ENCODE measurements at places on chromosomes 7 and 10.
A peak's percentile ranks its signal among the peaks of the same experiment; 100 is the strongest.

GRCh38 chr7:128662091-128662490 is 10.0 kb upstream of the GARIN1A start:
- no peak for DNase-seq

DNA sequence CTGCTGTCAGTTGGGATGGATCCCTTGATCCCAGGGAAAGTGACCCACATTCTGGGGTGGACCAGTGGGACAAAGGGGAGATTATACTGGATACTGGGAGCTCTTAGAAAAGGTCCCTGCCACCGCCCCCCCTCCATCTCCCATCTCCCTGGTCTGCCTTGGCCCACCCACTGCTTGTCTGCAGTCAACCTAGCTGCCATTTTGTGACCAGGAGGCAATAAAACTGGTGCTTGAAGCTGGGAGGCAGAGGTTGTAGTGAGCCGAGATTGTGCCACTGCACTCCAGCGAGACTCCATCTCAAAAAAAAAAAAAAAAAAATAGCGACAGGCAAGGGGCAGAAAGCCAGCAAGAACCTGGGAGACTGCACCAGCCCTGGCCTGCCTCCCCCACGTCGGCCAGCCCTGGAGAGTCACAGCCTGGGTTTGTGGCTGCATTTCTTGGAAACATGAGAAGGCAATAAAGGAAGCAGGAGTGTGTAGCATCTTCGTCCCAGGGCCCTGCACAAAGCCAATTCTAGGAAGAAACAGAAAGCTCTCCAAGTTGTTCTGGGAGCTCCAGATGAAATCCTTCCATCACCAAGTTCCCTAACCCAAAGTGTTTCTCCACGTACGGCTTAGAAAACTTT is 4.7 kb upstream of the ARPC1B start:
- no peak for DNase-seq

DNA sequence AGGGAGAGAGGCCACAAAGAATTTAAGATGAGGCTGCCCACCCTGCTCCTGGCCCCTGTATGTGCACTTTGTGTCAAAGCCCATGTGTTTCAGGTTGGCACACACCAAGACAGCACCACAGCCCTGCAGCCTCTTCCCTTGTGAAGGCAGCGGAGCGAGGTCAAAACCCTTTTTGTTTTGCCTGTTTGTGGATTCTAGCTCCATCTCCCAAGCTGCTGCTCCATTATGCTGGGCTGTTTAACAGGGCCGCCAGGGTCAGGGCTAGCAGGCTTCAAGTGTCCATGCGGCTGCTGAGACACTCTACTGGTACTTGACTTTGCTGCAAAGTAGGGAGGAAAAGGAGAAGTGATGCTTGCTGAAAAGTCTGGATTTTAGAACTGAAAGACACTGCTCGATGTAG is 142.3 kb upstream of the EFCAB10 start:
- DNase-seq = no peak

DNA sequence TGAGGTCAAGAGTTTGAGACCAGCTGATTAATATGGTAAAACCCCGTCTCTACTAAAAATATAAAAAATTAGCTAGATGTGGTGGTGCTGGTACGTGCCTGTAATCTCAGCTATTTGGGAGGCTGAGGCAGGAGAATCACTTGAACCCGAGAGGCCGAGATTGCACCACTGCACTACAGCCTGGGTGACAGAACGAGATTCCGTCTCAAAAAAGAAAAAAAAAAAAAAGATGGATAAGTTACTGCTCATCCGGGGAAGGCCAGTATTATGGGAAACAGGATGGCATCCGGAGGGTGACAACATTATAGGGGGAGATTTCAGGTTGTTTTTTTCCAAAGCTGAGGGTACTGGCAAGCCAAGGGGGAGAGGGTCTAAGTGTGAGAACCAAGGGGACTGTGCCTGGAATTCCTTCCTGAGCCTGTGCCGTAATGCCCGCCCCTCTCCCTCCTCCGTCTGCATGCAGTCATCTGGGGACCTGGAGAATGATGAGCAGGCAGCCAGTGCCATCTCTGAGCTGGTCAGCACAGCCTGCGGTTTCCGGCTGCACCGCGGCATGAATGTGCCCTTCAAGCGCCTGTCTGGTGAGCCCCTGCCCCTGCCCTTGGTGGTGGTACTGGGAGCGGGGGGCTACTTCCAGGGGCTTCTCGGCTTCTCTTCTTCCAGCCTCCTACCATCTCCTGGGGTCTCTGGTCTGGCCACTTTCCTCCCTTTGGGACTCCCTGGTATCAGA is 4.4 kb downstream of the LAMTOR4 start:
- no peak for DNase-seq

DNA sequence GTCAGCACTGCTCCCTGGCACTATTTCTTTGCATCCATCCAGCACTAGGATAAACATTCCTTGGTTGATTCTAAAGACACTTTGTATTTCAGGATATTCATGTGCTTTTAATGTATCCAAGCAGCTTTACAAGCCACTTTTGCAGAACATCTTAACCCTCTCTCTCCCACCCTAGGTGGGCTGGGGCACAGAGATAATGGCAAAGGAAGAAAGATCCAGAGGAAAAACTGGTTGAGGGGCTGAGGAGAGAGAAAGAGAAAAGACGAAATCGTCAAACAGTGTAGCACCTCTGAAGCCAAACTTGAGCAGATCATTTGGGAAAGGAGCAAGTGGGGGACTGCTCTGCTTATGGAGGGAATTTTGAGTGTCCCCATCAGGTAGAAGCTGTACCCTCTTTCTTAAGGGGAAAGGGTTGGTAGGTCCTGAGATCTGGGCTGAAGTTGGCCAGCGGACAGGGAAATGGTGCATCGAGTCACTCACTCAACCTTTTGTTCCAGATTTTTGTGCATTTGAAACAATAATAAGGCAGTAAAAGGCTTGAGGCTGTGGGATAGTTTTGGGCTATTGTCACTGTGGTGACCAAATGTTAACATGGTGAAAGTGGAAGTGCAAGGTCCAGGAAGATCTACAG is 4.2 kb upstream of the HOXA13 start:
- DNase-seq = no peak

- peak; percentile 94 for DNase-seq
Measured at GRCh38 chr10:33129141-33129995, 171.3 kb upstream of the ITGB1 start.

GRCh38 chr7:132666071-132666773 is 90.0 kb upstream of the PLXNA4 start:
- no peak for DNase-seq

DNA sequence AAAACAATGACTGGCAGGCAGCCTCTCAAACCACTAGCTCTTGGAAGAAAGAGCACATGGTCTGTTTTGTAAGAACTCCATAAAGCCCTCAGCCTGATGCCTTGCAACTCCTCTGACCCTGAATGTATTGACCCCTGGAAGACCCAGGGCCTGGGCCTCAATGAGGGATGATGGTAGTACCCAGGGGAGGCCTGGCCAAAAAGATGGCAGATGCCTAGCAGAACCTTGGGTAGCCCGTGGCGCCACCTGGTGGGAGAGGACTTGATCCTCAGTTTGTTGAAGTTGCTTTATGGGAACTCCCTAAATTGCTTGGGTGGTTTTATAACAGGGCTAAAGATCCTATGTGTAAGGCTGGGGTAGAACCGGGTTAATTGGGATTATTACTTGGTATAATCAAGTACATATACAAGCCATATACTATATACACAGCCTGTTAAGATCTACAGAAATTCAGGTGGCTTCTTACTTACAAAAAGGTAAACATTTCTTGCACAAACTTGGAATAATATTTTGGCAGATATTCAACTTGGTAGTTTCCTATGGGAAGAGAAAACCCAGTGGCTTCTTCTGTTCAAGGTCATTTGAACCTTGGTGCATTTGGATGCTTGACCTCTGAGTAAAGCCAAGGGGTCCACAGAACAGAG is 95.8 kb upstream of the CACUL1 start:
- DNase-seq = no peak

GRCh38 chr10:132677473-132678227 is 108.3 kb downstream of the NKX6-2 start:
- no peak for DNase-seq

GRCh38 chr10:94533027-94533426 is 12.6 kb upstream of the HELLS start:
- no peak for DNase-seq

DNA sequence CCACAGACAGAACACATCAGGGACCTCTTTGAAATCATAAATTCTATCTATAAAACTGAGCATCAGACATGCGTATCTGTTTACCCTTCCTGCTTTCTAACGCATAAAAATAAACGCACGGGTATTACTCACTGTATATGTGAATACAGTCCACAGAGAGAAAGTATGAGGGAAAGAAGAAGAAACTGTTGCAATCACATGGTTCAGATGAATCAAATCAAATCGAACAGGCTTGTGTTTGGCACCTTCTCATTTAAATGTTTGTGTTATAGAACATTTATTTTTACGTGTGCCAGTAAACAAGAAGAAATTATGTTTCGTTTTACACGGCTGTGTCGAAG is 322.0 kb downstream of the FRMD4A start:
- no peak for DNase-seq

DNA sequence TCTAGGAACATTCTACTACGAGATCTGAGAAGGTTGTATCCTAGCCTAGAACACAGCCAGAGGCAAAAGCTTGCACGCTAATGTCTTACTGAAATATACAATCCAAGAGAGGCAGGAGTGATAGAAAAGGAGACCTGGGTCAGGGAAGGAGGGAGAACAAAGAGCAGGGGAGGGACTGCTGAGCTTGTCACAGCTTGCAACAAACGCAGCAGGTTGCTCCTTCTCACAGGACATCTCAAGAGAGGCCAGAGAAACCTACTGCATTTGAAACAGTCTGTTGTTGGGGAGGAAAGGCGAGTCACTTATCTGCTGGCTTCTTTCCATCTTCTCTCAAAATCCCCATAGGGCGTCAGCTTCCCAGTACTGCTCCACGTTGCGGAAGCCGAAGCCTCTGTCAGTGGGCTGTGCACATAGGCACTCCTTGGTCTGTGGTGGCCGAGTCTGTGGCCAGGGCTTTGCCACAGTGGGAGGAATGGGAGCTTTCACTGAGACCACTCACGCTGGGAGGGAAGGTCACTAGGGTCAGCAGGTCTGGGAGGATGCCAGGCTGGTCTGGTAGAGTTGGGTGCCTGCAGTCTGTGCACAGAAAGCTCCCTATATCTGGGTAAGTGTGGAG is 25.8 kb upstream of the GPNMB start:
- DNase-seq = no peak

DNA sequence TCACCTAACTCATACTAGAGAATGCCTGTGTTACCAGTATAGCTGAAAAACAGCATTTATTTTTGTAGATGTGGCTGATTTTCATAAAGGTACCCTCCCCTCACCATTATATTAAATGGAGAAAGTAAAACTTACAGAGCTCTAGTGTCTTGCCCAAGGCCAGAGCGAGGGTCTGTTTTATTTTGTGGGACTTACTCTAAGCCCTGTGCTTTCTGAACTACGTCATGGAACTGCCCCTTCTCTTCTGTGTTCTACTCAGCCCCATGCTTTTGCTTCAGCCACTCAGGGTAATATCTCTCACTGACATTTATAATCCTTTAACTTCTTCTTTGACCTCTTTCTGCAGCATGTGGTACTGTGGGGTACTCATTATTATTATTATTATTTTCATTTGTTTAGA is 10.3 kb upstream of the ZNF786 start:
- DNase-seq = no peak

GRCh38 chr7:157009778-157010587 is 480 bp downstream of the MNX1 start:
- DNase-seq = no peak

- DNase-seq = no peak
Measured at GRCh38 chr7:42698600-42699374, 213.1 kb downstream of the C7orf25 start.

DNA sequence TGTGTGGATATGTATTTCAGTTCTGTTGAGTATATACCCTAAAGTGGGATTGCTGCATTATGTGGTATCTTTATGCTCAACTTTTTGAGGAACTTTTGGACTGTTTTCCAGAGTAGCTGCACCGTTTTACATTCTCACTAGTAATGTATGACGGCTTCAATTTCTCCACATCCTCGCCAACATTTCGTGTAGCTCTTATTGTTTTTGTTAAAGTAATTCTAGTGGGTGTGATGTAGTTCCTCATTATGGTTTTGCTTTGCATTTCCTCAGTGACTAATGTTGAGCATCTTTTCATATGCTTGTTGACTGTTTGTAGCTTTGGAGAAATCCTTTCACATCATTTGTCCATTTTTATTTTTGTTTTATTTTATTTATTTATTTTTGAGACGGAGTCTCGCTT is 4.5 kb downstream of the STMP1 start:
- DNase-seq = no peak

GRCh38 chr7:128373606-128374005 is 12.1 kb upstream of the PRRT4 start:
- DNase-seq = no peak

DNA sequence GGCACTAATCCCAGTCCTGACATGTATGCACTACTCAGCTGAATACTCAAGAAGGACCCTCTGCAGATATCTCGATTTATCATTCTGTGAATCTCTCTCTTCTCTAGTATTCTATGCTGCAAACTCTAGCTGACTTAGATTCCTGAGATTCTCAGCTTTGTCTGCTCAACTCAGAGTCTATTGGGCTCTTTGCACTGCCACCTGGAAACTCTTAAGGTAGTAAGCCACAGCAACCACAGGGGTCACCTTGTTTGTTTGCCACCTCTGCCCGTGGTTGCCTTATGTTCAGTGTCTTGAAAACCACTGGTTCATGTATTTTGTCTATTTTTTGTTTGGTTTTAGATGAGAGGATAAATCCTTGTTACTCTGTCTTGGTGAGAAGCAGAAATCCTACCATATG is 72.9 kb downstream of the SP8 start:
- no peak for DNase-seq

- DNase-seq = peak; percentile 23
Measured at GRCh38 chr10:21687266-21688008, 153.4 kb downstream of the MLLT10 start.

DNA sequence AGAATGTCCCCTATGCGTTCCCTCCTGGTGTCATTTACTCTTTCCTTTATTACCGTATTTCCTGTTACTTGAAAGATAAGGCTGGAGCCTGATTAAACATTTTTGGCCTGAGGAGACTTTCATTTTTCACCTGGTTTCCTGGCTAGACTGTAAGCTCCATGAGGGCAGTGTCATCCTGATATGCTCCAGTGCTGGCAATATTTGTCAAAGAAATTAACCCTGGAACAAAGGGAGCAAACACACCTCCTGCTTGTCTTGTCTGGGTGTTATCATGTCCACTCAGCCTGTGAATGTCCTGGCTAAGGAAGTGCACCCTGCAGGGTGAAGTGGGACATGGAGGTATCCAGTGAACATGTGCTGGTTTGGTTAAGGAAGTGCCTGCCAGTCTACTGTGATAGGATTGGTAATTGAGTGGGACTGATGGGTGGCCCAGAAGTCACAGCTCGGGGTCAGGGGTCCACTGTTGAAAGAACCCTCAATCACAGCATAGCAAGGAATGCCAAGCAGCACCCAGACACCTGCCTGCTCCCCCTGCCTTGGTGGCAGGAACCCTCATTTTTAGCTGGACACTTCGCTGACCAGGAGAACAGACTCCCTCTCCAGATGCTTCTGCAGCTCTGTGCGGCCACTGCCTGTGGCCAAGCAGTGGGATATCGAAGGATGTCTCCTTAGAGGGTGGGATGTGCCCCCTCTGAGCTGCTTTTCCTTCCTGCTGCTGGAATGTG is 20.9 kb upstream of the PPIA start:
- no peak for DNase-seq

GRCh38 chr7:108528183-108528712 is 2.3 kb upstream of the PNPLA8 start:
- no peak for DNase-seq

GRCh38 chr10:12663863-12664262 is 314.5 kb downstream of the CAMK1D start:
- DNase-seq = no peak

- DNase-seq = no peak
Measured at GRCh38 chr10:21161647-21162046, 264.5 kb upstream of the NEBL start.

- DNase-seq = no peak
Measured at GRCh38 chr7:134196439-134196838, 69.3 kb downstream of the LRGUK start.
